Stimulated activated CD4-positive, alpha-beta T cell treated with anti-CD3 and anti-CD28 coated beads, Interleukin-4, amount 100 ng/mL, for 48 hours (primary cell): ENCODE measurements at places on chromosomes 2 and 18.

DNA sequence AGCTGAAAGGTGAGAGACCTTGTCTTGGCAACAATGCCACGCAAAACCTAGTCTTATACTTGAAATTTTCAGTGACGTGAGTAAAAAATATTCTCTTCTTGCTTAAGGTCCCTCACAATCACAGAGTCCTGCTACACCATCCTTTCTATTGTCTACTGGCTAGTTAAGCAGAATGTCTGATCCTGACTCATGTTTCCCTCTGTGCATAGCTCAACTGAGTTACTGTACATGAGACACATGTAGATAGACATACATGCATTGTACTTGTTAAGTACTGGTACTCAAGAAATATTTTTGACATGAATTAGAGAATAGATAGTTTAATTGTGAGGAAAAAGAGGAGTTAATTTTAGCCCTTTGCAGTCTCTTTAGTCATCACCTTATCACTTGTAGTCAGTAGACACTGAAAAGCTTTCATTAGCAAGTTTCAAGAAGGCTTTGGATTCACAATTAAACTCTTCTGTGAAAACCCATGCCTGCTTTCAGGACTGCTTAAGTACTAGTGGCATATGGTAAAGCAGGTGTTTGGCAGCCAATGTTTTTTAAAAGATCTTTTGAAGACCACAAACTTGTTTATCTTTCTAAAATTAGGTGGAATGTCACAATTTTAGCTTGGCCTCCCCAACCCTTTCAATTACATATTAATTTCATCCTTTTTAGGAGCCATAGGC, 158.7 kb upstream of the CCDC150 start:
- no peak for DNase-seq

- no peak for DNase-seq
These were observed 136.4 kb upstream of the COPS8 start for GRCh38 chr2:236949089-236949905.

DNA sequence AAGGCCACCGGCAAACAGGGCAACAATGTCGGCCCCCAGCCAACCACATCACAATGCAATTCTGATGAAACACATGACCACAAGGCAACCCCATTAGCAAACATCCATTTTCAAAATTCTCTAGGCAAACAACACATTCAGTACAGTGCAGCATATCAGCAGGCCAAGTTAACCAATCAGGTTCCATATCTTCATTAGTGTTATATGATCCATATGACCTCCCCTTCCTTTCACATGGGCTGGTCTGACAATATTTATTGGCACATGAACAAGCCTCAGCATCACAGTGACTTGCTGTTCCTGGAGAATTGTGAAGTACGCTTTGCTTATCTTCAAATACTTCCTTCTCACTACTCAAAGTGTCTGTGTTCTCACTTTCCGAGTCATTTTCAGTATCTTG, 19.8 kb downstream of the RNF103 start:
- DNase-seq: no peak

DNA sequence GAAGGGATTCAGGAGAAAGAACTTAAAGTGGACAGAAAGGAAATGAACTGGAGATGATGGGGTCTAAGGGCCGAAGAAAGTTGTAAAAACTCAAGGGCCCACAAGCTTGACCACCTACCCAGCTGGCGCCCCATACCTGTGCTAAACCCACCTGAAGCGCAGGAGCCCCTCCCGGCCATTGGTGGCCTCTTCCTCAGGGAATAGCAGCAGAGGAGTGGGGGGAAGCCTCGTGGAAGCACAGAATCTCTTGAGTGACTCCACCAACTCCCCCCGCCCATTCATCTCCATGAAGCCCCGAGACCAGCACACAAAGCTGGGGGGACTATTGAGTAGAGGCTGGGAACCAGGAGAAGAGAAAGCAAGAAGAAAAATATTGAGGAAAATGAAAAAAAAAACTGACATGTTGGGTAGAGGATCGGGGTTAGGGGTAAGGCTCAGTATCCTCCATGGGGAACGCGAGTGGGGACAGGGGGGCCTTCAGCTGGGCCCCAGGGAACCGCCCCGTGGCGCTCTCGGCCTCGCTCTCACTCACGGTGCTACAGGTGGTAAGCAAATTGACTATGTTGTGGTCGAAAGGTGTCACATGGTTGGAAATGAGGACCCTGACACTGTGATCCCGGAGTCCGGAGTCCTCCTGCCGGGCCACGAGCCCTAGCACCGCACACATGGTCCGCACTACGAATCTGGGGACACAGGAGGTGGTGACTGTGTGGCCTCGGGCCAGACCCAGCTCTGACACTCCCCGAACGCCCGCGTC, 728 bp downstream of the AUP1 start:
- no peak for DNase-seq

- DNase-seq: no peak
These were observed 129.9 kb downstream of the SPTBN1 start for GRCh38 chr2:54586062-54586461.

DNA sequence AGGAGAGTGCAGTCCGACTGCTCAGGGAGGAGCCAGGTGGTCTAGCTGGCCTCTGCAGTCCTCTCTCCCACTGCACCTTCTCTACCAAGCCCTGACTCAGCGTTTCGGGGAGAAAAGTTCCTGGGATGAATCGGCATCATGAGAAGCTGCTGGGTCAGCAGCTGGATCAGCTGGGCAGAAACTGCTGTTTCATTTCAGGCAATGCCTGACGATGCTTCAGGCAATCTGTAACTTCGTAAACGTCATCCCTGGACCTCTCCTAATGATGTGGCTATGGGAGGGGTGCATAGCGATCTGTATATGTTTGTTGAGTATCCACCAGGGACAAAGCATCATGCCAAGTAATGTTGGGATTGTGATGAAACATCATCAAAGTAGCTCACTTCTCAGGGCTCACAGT, 20.7 kb downstream of the LIPG start:
- no peak for DNase-seq

GRCh38 chr2:7915302-7916091, 766.4 kb upstream of the ID2 start:
- no peak for DNase-seq

GRCh38 chr18:58567453-58568196, 61.3 kb downstream of the ALPK2 start:
- no peak for DNase-seq

DNA sequence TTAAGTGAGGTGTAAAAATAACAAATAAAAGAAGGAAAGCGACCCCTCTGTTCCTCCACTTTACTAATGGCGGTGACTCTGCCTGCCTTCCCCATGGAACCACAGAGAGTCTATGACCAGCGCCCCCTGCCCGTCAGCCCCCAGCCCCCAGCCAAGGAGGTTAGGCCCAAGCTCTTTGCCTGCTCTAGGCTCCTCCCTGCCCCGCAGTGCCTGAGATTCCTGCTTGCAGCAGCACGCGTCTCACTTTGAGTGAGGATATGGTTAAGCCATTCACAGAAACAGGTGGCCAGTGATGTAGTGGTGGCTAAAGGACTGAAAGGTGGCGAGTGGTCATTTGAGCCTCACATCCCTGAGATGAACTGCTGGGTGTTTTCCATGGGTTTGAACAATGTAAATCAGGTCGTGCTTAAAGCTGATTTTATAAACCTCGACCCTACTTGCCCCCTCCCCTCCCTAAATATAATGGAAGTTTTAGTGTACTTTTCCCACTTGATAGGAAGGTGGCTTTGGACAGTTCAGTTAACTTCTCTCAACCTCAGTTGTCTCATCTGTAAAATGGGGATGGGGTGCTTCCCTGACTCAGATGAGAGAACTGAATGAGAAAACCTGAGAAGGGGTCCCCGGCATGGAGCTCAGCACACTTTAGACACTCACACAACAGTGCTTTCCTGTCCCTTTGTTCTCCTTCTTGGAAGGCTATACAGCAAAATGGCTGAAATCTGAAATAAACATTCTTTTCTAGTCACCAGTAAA, 46.5 kb downstream of the IL1RL2 start:
- no peak for DNase-seq

GRCh38 chr2:170155723-170156253, 22.2 kb upstream of the MYO3B start:
- no peak for DNase-seq

DNA sequence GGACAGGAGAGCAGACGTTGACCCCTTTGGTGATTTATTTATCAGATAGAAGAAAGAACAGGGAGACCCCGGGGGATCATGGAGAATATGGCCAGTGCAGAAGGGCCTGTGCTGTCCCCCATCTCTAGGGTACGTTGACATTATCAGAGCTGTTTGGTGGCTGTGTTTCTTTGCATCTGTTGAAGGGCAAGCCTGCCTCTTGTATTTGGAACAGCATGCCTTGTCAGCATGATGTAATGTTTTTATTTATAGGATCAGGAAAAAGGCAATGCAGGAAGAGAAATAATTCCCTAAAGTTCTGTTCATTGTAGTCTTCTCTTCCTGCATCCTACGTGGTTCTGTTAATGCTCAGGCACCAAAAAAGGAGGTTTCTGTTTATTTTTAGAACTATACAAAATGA, 49.8 kb upstream of the CABYR start:
- DNase-seq: no peak

DNA sequence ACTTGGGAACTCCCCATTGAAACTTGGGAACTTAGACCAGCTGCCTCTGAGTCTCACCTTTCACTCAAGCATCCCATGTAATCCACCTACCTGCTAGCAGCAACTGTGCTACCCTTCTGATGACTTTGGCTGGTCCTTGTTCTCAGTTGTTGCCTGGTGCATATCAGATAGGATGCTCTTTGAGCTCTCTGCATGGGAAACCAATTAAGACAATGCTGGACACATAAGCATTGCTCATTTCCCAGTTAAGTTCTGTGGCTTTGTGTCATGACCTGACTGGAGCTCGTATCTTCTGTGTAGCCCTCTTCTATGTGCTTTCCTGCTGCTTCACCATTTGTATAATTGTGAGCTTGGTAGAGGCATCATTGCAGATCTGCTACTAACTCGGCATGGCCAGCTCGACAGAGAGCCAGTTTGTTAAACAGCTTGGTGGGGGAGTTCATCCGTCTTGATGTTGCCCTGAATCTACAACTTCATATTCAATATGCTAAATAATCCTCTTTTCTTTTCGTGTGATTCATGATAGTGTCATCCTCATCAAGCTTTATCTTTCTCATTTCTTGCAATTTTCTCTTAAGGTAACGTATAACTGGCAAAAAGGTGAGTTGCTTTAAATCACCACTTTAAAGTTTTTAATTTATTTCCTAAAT, 447.5 kb upstream of the SLC14A2 start:
- DNase-seq: no peak

- DNase-seq: no peak
These were observed 16.8 kb upstream of the MYCN start for GRCh38 chr2:15923597-15923996.

- DNase-seq: no peak
These were observed 18.8 kb upstream of the FN1 start for GRCh38 chr2:215454519-215455246.

DNA sequence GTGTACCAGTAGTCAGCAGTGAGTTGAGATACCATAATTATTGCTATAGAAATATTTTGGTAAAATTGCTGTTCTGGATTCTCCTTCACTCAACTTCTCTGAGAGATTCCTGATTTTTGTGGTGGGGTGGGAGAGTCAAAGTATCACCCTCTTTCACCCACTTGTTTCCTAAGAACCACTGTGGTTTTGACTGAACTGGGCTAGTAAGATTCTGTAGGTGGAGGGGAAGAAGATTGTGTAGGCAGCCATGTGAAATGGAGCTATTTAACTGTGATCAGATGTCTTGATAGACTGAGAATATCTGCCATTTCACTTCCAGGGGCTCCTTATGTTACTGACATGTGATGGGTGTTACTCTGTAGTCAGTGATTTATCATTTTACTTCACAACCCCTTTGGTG, 45.3 kb downstream of the BIRC6 start:
- DNase-seq: no peak

DNA sequence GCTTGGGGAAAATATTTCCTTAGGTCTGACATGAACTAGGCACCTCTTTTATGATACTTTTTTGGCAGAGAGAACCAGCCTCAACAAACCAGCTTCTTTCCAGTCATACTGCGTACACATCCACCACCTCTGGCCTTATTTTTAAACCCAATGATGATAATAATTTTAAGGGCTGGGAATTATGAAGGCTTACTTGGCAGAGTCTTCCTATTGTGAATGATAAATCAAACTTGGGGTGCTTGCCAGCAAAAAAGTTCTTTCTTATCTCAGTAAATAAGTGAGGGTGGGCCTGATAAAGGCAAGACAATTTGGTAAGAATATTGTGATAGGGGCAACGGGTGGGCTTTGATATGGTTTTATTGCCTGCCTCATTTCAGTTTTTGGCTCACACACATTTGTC, 1230.2 kb upstream of the ZEB2 start:
- no peak for DNase-seq

GRCh38 chr18:27428716-27429475, 243.8 kb upstream of the CHST9 start:
- no peak for DNase-seq

GRCh38 chr2:47079515-47080412, 75.3 kb downstream of the STPG4 start:
- DNase-seq: no peak

- DNase-seq: no peak
These were observed 141.7 kb upstream of the B3GNT2 start for GRCh38 chr2:62054029-62054791.

DNA sequence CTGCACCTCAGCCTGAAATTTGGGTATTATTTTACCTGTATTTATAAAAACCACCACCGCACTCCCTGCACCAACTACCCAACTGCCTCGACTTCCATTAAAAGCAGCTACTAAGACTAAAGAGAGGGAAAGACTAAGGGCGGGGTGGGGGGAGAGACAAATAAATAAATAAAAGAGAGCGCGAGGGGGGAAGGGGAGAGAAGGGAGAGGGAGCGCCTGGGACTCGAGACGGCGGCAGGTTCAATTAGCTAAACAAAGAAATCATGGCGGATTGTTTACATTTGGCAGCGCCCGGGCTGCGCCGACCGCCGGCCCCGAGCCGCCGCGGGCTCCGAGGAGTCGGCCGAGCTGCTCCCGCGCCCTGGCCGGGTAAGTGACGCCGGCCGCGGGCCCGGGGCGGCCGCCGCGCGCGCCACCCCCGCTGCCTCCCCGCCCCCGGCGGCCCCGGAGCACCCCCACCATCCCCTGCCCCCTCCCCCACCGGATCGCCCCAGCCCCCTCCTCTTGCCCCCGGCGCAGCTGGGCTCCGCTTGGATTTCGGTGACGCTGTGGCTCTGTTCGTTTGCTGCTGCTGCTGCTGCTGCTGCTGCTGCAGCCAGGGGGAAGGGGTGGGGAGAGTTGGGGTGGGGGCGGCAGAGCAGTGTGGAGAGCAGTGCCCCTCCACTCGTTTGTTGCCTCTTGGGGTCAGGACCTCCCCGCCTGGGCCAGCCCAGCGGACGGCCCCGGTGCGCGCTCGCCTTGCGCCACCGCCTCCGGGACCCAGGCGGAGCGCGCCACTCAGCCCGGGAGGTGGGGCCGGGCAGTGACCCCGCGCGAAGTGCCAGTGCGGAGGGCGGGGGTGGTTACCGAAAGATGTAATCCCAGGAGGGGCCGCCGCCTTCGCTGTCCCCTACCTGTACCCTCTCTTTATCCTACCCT, 187.2 kb upstream of the FANCL start:
- no peak for DNase-seq

DNA sequence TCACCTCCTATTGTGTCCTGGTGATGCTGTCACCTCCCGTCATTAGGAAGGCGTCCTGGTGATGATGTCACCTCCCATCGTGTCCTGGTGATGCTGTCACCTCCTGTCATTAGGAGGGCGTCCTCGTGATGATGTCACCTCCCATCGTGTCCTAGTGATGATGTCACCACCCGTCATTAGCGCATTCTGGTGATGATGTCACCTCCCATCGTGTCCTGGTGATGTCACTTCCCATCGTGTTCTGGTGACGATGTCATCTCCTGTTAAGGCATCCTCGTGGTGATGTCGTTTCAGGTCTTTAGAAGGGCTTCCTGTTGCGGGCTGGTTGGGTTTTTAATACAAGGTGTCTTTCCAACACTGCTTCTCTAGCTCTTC, 40.7 kb downstream of the CTDP1 start:
- no peak for DNase-seq

- DNase-seq: no peak
These were observed 69.4 kb downstream of the XIRP2 start for GRCh38 chr2:166957686-166958085.
